Cardiac fibroblast (primary cell): ENCODE measurements at places on chromosomes 2 and 18.

GRCh38 chr2:227248876-227249275 is 76.2 kb upstream of the MFF start:
- no peak for DNase-seq

DNA sequence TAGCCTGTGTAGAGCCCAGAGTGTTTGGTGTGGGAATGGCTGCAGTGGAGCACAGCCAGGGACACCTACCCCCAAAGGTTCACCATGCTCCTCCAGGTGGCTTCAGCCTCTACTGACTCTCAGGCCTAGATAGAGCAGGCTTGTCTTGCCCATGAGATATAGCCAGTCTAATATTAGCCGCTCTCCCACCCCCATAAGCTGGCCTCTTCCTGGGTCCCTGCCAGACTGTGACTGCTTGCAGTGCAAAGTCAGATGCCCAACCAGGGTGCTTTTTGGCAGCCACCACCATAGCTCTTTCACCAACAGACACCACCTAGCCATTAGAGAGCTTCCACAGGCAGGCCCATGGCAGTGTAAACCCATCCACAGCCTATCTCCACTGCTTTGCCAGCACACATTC is 405.3 kb downstream of the MBD2 start:
- no peak for DNase-seq

GRCh38 chr18:54777118-54777791 is 51.0 kb upstream of the RAB27B start:
- peak; percentile 10 for DNase-seq

DNA sequence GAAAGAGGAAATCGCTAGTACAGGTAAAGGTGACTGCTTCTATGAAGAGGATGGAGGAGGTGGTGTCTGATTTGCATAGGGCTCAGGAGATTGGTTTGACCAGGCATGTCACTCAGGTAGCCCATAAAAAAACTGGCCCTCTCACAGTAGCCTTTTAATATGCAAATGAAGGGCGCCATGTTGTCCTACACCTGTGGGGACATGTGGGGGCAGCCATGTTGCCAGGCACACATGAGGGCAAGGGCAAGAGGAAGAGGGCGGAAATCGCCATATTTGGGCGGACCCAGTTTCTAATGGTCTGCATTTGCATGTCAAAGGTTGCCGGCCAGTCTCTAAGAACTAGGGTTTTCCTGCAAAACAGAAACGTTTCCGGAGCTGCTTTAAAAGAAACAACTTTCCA is 1330.6 kb downstream of the DSC3 start:
- DNase-seq, result no peak

DNA sequence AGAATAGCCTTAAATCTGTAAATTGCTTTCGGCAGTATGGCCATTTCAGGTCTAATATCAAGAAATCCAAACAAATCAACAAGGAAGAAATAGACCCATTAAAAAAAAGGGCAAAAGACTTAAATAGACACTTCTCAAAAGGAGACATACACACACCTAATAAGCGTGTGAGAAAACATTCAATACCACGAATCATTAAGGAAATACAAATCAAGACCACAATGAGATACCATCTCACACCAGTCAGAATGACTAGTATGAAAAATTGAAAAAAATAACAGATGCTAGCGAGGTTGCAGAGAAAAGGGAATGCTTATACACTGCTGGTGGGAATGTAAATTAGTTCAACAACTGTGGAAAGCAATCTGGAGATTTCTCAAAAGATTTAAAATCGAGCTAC is 243.2 kb downstream of the DSEL start:
- DNase-seq, result no peak

DNA sequence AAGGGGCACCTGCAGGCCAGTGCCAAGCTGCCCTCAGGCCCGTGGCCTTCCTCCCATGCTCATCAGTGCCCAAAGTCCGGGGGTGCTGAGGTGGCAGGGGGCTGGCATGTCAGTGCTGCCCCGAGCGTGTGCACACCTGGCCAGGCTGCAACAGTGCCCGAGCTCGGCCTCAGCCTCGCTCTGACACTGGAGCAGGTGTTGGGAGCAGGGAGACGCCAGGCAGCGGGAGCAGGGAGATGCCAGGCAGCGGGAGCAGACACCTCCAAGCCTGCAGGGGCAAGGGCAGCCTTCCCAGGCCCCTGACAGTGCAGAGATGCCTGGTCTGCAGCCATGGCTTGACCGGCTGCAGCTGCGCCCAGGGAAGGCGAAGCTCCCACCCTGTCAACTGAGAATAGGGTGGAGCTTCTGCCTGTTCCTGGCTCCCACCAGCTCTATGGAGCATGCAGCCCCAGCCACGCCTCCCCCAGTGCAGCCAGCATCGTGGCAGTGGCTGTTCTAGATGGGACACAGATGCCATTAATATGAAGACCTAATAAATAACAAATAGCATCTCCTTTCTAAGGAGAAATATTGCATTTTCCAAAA is 82.4 kb downstream of the DTNB start:
- no peak for DNase-seq

GRCh38 chr2:212289301-212289700 is 249.3 kb downstream of the ERBB4 start:
- DNase-seq, result no peak

GRCh38 chr2:71697106-71698004 is 244.0 kb downstream of the DYSF start:
- DNase-seq, result no peak

DNA sequence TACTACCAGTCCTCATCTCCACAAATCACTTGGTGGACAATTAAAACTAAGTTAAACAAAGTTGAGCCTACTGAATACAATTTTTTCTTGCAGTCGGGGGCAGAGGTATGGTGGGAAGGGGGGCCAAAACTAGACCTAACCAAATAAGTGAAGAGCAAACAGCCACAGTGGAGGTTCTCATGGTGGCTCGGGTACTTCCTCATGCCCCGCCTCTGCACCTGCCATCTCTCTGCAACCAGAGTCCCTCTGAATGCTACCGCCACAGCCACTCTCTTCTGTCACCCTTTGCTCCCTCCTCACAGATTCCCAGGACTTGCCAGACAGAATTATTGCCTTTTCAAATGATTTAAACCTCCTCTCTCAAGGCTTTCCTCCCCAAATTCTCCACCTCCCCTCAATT is 204.2 kb downstream of the TMEM247 start:
- no peak for DNase-seq

DNA sequence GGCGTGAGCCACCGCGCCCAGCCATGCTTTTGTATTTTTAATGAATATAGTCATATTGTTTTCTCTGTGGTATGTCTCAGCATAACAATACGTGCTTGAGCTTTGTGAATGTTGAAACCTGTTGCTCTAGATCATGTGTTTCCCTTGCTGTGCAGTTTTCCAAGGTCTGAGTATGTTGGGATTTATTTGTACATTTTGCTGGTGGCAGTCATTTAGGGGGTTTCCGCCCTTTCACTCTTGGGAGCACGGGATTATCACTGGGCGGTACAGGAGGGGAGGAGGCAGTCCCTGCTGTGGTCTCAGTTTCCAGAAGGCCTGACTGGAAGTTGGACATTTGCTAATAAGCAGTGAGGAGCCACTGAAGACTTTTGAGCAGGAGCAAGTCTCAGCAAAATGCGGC is 24.9 kb upstream of the CATIP start:
- no peak for DNase-seq

DNA sequence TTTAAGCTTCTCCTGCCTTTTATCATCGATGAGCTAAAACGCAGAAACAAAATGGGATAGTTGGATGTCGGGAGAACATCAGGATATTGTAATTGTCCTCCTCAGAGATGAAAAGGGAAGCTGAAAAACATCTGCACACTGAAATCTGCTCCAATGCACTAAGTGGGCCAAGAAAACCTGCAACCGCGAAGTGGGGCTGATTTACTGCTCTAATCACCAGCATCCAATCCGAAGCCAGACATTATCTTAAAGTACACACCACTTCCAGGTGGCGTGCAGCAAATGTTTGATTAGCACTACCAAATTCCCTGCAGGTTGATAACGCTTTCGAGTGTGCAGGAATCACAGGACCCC is 230.3 kb upstream of the SLC14A2 start:
- DNase-seq, result no peak

- no peak for DNase-seq
Measured at GRCh38 chr2:30398084-30398873, 48.8 kb upstream of the LCLAT1 start.

GRCh38 chr2:196174404-196174803 is 3.0 kb upstream of the STK17B start:
- DNase-seq, result no peak

- no peak for DNase-seq
Measured at GRCh38 chr2:231348704-231349373, 46.7 kb upstream of the B3GNT7 start.

DNA sequence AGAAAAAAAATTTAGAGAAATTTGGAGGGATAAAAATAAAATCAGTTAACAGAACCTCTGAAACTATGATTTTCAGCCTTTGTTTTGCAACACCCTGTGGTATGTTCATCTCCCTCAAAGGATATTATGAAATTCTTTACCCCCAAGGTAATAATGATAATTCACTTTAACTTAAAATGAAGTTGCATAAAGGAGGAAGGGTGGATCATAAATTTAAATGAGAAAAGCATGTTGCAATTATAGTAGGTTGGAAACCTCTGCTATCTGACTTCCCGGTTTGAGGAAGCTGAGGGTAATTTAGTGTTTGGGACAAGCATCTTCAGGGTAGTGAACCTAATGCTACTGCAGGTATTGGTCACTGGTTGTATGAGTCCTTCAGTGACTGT is 102.9 kb downstream of the BABAM2 start:
- DNase-seq, result peak; percentile 41

DNA sequence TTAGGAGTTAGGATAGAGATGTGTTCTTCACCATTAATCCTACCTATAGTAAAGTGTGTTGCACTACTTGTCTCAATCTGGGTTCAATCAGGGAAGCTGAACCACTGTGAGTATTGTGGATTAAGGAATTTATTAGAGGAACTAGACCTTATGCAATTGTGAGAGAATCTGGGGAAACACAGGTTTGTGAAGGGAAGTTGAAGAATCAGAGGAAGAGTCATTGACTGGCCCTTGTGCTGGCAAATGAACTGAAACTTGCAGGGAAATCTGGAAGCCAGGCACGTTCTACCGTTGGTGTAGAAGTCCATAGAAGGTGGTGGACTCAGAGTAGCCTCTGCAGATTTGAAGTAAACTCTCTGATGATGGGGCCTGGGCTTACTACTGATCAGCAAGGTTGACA is 44.7 kb upstream of the HK2 start:
- no peak for DNase-seq

DNA sequence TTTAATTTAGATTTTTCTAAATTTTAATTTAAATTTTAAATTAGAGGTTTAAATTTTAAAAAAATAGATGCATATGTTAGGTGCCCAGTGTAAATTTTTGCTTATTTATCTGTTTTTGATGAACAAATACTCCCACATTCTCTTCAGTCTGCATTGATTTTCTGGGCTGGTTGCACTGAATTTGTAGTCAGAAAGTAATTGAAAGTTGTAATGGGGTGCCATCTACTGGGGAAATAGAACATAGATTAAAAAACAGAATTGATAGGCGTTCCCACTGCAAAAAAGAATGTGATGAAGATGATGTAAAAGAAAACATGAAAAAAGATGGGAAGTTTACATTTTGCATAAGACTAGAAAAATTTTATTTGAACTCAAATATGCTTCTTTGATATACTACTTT is 51.7 kb upstream of the CCDC85A start:
- DNase-seq, result peak; percentile 73

DNA sequence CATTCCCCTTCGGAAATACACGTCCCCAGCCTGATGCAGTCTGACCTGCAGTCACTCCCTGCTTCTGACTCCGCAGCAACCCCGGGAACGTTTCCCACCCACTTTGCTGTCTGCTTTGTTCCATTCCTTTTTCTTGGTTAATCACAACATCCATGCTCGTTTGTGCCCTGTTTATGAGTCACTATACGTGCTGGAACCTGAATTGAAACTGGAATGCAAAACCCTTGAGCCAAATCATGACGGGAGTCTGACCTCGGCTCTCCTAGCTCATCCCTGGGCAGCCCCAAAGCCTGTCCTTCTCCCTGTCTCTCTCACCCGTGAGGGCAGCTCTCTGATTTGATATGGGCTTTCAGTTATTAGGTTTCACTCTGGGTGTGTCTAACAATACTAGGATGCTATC is 57.1 kb upstream of the RNF152 start:
- peak; percentile 82 for DNase-seq

DNA sequence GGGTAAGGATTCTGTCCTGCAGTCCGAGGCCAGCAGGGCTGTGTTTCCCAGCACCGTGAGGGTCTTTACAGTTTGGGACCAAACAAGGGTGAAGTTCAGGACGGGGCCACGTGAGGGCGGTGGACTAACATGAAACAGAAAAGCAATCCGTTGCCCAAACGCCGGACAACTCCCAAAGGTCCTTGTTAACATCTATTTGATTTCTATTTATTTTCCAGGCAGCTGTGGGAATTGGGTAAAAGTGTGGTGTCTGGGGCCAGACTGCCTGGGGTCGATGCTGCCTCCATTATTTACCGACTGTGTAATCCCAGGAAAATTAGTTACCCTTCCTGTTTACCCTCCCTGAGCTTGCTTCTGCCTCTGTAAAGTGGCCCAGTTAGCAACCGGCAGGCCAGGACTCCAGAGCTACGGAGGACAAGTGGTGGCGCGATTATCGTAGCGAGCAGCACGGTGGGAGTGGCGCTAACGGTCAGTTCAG is 66.3 kb upstream of the TCF7L1 start:
- peak; percentile 87 for DNase-seq

GRCh38 chr18:67373636-67374035 is 142.9 kb downstream of the DSEL start:
- no peak for DNase-seq

GRCh38 chr2:228527197-228527881 is 345.9 kb upstream of the SPHKAP start:
- DNase-seq, result peak; percentile 51

DNA sequence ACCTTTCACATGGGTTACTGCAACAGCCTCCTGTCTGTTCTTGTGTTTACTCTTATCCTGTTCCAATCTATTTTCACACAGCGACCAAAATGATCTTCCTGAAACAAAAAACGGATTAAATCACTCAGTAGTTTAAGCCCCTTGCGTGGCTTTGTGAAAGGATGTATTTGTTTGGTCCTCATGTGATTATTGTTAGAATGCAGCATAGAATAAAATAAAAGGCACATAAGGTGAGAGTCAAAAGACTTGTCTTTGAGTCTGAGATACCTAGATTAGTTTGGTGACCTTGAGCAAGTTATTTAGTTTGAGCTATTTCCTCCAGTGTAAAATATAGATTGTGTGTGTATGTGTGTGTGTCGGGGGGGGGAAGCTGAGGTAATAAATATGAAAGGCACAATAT is 72.4 kb downstream of the EML4 start:
- DNase-seq, result no peak

DNA sequence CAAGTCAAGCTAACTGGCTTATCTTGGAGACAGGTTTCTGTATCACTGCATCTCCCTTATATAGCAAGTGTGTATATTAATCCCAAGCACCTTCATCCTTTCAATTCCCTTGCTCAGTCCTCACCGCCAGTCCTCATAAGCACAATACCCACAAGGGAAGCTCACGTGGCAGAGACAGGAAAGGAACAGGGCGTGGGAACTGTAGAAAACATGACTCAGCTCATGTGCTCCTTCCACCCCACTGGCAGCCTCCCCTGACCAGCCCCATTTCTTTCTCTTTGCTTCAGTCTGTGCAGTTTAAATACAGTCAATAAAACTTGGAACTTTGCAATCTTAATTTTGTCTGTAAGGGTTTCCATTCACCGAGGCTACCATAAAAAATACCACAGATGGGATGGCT is 36.5 kb upstream of the CDH19 start:
- peak; percentile 78 for DNase-seq

GRCh38 chr2:46077522-46078107 is 219.6 kb upstream of the EPAS1 start:
- DNase-seq, result no peak

GRCh38 chr18:10036479-10036878 is 122.7 kb downstream of the VAPA start:
- DNase-seq, result peak; percentile 23
